NCI-H2081 treated with DMSO at 0.1 percent for 48 hours (cell line): ENCODE measurements at places on chromosomes 1 and 21.

DNA sequence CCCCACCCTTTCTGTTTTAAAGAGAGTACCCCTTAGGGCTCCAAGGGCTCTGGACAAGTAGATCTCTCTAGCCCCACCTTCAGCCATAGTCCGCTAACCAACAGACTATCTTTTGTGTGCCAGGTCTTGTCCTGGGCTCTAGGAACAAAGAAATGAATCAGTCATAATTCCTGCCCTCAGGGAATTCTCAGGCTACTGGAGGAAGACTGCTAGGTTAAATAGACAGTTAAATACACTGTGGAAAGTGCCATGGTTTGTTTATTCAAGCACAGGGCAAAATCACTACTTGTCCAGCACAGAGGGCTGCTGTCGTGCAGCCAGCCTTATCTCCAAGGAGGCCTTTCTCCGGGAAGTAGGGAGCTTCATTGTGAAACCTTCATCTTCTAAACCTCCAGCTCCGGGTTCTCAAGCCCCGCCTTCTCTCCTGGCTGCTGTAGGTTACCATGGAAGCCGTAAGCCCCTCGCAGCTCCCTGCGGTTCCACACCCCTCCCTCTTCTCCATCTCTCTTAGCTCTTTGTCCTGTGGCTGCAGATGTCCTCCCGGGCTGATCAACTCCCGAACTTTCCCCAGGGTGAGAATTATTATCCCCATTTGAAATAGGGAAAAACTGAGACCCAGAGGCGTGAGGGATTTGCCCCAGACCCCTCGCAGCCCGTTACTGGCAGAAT, 29.8 kb downstream of the SHISAL2A start:
- peak; percentile 20 for DNase-seq

DNA sequence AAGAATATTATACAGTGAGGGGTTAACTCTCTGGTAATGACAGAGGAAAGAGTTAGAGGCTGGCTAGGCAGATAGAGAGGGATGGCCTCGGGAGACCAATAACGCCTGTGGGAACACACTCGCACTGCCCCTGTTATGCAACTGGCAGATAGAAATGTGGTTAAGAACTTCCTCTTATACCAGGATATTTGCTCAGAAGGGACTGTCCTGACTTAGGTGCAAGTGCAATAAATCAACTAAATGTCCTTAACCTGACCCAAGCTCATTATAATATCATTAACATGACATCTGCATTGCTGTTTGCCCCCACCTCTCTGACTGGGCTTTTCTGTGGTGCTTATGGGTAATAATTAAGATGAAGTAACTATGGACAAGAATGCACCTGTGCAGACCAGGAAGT, 1518.0 kb downstream of the NCAM2 start:
- DNase-seq: no peak

GRCh38 chr1:216119600-216119999, 303.6 kb downstream of the USH2A start:
- DNase-seq: no peak

DNA sequence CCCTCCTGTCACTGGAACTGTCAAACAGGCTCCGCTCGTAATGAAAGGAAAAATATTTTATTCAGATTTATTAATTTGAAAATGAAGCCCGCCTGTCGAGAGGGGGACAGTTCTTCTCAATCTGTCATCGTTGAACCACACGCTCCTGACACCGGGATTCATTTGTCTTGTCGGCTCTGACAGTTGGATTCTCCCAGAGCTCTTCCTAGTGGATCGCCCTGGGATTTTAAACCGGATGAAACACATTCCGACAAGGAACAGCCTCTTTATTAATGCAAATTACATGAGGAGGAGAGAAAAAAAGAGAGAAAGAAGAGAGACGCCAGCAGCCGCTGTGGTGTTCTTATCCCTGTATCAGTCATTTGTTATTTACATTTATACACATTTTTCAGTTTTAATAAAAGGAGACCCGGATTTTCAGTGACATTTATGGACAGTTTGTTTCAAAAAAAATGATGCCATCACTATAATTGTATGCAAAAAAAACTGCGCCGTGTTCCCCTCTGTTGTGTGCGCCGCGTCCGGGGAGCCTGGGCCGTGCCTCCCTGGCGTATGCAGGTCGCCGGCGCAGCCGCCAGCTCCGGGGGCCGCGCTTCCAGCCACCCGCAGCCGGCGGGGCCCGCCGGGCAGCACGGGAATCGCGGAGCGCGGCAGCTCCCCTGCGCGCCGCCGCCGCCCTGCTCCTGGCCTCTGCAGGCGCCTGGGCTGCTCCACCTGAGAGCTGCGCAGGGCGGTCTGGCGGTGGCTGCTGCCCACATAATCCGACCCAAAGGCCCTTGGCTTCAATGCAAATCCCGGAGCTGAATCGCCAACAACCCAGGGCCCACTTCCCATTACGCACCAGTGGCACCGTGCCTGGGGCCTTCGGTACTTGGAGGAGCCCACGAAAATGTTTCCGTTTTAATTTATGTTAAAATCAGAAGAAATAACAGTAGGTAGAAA, 237.9 kb upstream of the PBX1 start:
- no peak for DNase-seq

DNA sequence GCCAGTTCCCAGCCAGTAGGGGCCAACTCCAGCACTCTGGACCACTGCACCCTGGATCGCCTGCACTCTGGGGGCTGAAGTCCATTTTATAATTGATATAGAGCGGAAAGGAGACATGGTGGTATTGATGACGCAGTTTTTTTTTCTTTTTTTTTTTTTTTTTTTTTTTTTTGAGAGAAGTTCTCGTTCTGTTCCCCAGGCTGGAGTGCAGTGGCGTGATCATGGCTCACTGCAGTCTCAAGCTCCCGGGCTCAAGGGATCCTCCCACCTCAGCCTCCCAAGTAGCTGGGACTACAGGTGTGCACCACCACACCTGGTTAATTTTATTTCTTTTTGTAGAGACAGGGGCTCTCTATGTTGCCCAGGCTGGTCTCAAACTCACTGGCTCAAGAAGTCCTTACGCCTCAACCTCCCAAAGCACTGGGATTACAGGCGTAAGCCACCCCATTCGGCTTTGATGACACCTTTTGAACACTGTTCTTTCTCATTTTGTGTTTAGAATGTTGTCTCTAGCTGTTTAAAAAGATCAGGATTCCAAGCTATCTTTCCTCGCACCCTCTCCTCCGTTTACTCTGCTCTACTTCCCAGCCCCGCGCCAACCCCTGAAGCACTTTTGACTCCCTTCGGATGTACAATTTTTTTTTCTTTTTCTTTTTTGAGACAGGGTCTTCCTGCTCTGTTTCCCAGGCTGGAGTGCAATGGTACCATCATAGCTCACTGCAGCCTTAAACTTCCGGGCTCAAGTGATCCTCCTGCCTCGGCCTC, 960 bp downstream of the MX2 start:
- DNase-seq: no peak

DNA sequence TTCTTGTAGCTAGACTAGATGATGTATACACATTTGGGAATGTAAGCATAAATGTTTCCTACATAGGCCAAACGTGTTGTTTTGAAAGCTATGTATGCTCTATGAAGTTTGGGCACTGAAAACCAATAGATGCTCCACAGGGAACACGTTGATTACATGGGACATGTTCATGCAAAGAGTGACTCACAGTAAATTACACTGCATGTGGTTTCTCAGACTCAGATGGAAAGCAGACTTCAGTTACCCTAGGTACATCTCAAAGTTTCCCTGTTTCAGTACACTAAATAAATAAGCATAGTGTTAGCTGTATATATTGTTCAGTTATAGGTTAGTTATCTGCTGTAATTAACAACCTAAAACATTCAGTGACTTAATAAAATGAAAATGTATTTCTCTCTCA, 301.9 kb upstream of the RUNX1 start:
- no peak for DNase-seq

- DNase-seq: no peak
Observed at GRCh38 chr21:31786164-31786920, 54.4 kb upstream of the SCAF4 start.

DNA sequence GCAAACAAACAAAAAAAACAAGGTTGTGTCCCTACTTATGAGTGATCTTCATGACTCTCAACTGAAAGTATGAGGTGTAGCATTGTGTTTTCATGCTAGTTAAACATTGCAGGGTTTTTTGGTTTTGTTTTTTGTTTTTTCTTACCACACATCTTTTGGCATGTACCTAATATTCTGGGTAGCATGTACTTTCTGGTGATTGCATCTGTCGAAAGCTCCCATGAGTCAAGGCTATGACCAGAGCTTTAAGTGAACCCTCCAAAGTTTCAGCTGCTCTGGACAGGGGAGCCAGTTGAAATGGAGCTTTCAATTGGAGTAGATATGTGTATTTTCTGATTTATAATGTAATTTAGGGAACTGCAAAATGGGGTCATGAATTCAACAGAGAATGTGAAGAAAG, 115.5 kb downstream of the KCNK2 start:
- no peak for DNase-seq

- DNase-seq: no peak
Observed at GRCh38 chr1:186295980-186296379, 79.1 kb downstream of the TPR start.

- no peak for DNase-seq
Observed at GRCh38 chr1:31054958-31055481, 10.5 kb downstream of the PUM1 start.

DNA sequence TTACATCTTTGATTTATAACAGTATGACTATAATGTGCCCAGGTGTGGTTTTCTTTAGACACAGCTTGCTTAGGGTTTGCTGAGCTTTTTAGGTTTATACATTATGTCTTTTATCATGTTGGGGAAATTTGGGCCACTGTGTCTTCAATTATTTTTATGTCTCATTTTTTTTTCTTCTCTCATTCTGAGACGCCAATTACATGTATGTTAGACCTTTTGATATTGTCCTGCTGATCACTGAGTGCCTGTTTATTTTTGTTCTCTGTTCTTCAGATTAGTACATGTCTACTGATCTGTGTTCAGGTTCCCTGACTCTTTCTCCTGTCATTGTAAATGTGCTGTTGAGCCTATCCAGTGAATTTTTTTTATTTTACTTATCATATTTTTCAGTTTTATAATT, 36.1 kb downstream of the TNNT2 start:
- no peak for DNase-seq

GRCh38 chr1:192496369-192497056, 79.1 kb upstream of the RGS1 start:
- no peak for DNase-seq

DNA sequence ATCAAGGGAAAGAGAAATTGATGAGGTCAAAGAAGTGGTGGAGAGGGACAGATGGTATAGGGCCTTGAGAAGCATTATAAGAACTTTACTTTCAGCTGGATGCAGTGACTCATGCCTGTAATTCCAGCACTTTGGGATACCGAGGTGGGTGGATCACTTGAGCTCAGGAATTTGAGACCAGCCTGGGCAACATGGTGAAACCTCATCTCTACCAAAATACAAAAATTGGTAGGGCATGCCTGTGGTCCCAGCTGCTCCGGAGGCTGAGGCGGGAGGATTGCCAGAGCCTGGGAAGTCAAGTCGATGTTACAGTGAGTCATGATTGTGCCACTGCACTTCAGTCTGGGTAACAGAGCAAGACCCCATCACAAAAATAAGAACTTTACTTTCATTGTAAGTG, 5.7 kb downstream of the TMEM50A start:
- DNase-seq: no peak

DNA sequence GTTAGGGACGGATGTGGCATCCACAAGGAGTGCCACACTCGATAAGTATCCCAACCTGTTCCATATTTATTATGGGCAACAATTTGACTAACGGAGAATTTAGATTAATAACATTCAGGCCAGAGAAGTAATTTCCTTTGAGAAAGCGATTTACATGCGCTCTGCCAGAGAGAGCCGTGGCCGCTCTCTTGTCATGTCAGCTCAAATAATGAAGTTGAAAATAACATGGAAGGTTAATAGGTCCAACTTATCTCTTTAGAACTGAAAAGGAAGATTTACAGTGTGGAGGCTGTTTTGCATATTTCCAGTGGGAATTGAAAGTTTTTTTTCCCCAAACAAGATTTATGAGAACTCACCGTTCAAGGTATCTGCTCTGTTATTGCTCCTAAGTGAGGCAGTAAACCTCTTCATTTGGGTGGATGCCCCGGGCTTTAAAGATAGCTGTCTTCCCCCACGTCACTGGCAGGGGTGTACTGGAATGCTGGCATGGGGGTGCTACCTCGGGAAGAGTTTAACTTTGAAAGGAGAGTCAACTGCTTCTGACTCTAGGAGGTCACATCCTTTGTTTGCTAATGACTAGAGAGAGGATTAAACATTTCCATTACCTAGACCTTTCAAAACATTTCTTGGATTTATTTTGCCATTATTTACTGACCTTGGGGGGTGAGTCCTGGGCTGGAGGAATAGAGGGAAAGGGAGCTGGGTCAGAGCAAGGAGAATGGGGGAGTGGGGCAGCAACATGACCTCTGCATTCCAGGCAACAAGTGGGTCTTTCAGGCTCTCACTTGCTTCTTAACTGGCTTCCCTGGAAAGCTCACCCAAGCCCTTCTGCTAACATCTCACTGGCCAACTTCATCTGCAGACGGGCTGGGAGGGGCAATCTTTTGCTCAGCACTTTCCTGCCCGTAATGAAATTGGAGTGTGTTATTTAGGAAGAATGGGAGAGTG, 204.2 kb downstream of the CAMTA1 start:
- no peak for DNase-seq
